Mammary epithelial cell (primary cell): ENCODE measurements at places on chromosomes 7 and 10. TPM values are rescaled to one million over a fixed set of nuclear protein-coding genes. Genes with fewer than 3 reads are reported as not detected.

DNA sequence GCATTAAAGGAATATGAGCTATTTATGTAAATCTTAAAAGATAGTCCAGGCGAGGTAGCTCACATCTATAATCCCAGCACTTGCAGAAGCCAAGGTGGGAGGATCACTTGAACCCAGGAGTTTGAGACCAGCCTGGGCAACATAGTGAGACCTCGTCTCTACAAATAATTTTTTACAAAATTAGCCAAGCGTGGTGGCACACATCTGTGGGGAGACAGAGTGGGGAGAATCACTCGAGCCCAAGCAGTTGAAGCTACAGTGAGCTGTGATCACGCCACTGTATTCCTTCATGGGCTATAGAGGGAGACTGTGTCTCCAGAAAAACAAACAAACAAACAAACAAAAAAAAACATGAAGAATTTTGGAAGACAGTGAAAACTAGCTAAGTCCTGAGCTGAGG, 28.4 kb downstream of the HERC4 start:
- no peak for DNase-seq

The SLC25A13 gene
- 23.2 and 31.5 TPM in 2 replicates for total RNA-seq

GRCh38 chr10:14535457-14536130, 204.9 kb upstream of the FRMD4A start:
- DNase-seq = no peak

DNA sequence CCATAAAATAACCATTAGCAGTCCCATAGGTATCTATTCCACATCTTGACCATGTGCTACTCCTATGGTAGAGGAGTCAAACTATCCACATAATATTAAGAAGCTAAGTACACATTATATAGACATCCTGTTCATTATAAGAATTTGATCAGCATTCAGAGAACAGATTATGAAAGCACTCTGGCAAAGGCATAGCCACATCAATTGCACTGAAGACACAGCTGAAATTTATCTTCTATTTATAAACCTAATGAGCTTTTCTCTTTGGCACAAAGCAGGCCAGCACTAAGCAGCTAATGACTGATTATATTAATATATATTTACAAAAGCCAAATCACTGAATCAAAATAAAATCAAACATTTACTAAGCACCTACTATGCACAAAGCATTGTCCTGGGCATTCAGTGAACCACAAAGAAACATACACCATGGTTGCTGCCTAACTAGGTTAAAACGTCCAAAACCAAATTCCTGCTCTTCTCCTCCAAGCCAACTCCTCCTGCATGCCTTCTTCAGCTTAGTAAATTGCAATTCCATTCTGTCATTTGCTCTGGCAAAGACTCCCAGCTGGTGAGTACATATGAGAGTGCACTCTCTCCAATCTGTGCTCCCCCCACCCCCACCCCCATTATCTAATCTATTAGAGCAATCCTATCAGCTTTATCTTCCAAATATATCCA, 122.6 kb upstream of the ASAH2 start:
- no peak for DNase-seq

The ITPRID1 gene
- not detected in 2 replicates for total RNA-seq

- no peak for DNase-seq
Measured at GRCh38 chr10:29530112-29530976, 104.4 kb downstream of the SVIL start.

DNA sequence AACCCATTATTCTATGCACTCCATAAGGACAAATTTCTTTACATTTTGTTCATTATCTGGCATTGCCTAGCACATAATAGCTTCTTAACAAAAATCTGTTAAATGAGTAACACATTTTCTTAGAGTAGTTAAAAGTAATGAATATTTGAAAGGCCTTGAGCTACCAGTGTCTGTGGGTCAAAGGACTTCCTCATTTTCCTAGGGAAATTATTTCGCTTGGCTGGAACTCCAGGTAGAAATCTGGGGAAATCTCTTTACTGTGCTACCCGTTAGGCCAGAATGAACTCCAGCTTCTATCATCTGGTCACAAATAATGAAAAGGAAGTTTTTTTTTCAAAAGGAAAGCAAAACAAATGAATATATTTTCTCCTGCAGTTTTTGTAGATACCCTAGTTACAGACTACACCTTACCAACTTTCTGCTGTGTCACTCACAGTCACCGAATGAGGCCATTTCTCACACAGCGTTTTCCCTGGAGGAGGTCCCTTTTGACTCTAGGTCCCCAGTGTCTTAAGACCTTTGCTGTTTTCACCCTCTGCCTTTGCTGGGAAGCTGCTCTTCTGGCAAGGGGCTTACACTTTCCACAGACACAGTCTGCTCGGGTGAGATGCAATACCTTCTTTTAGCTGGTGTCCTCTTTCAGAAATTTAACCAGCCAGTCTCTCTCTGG, 1.6 kb downstream of the SAMD9L start:
- DNase-seq = no peak

DNA sequence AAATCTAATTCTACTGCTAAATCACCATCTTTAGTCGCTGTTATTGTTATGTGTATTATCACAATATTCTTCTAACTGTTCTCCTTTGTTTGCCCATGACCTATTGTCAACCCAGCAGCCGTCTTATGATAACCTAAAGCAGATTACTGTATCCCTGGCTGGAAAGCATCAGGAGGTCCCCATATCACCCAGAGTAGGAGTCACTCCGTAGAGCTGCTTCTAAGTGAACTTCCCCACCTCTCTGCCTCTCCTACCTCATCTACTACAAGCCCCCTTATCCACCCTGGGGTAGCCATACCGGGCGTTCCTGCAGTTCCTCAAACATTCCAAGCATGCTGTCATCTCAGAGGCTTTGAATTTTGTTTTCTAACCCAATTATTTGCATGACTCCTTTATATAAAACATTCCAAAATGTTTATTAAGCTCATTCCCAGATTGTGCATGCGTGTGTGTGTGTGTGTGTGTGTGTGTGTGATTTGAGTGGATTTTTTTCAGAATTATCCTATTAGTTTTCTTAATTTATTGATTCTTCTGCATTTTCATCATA, 39.7 kb downstream of the POU6F2 start:
- no peak for DNase-seq

DNA sequence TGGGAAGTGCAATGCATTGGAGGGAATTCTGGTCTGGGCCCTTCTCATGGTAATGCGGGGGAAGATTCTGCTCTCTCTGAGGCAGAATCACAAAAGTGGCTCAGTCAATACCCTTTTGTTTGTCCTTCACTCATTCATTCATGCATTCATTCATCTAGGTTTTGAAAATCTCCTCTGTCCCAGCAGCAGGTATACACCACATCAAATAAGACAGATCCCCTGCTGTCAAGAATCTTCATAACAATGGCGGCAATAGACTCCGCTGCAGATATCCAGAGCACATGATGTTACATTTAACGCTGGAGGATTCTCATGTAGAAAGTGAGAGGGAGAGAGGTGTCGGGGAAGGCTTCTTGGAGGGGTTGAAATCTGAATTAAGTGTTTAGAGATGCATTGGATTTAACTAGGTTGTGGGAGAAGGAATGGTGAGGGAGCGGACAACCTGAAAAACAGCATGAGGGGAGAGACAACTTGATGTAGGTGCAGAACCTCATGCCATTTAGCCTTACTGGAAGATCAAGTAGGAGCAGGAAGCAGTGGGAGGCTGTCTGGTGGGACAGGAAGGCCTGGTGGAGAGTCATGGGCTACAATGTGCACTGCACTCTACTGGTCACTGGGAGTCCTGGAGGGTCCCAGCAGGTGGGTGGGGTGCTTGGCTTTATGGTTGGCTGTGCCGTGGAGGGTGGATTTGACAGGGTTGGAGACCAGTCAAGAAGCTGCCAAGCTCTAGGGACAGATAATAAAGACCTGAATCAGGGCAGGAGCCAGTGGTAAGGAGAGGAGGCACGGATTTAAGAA, 5.2 kb upstream of the FAM180A start:
- no peak for DNase-seq

- no peak for DNase-seq
Measured at GRCh38 chr10:132599732-132600131, 62.1 kb downstream of the INPP5A start.

The OR2A1 gene
- total RNA-seq = 0.17 TPM

DNA sequence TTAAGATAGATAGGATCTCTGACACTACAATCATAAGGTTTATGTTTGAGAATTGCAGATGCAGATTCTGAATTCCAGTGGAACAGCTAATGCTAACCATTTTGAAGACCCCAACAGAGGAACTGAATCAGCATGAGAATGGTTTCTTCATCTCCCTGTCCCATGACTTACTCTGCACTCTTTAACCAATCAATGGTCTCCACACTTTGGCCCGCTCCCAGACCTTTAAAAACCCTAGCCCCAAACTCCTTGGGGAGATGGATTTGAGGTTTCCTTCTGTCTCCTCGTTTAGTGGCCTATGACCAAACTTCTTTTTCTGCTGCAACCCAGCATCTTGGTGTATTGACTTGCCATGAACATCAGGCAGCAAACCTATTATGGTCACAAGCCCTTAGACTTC, 804.9 kb downstream of the LRMDA start:
- no peak for DNase-seq

DNA sequence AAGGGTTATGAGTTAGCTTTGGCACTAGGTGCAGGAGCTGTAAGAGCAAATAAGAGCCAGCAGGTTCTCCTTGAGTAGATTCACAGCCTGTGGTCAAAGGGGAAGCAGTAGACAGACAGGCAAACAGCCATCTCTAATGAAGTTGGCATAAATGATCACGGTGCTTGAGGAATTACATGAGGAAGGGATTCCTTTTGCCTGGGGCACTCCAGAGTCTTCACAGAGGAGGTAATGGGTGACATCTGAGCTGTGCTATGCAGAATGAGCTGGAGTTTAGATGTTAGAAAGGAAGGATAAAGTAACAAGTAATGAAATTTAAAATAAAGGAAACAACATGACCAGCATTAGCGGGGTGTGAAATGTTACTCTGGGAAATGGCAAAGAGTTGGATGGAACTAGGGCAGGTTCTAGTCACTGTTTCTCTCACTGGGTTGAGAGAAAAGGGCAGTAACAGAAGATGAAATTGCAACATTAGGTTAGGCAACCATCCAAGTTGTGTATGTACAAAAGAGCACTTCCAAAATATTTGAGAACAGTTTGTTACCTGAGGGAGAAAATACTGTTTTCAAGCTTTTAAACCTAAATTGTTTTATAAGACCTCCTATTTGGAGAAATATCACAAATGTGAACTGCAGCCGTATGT, 613.8 kb downstream of the PHTF2 start:
- no peak for DNase-seq

DNA sequence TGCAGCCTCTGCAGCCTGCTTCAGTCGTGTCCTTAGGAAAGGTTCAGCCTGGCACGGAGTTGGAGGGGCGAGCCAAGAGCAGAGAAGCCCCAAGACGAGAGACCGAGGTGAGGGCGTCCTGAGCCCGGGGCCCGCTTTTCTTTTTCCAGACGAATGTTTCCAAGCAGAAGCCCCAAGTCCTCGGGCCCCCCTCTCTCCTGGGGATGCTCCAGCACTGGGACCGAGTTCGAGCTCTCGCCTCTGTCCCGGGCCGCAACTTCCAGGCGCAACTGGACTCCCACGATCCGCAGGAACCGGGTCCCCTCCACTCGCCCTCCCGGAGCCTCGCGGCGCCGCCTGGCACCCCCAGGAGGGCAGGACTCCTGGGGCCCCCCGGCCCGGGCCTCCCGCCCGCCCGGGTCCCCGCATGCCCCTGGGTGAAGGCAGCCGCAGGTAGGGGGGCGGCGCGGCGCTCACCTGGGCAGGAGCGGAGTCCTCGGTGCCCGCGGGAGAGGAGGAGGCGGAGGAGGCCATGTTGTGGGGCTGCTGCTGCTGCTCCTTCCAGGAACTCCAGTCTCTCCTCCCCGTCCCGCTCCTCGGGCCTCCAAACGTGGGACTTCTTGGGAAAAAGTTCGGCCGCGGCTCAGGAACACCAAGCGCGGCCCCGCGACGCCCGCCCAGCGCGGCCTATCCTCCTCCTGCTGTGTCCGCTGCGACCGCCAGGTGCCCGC, 45.3 kb upstream of the CDK1 start:
- DNase-seq = peak; percentile 73

DNA sequence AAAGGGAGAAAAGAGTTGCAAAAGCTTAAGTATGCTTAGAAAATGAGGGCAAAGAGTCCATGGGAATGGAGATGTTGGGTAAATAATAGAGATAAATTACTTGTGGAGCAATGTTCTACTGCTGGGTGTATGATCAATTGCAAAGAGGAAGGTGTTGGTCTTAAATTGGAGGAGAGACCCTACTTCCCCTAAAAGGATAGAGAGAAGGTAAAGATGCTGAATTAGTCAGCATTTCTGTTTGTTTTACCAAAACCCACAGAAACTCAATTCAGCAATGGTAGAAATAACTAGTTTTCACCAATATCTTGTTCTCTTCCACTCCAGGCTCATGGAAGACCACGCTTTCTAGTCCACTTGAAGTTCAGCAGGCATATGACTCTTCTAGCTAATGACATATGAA, 32.1 kb downstream of the ASB4 start:
- no peak for DNase-seq

DNA sequence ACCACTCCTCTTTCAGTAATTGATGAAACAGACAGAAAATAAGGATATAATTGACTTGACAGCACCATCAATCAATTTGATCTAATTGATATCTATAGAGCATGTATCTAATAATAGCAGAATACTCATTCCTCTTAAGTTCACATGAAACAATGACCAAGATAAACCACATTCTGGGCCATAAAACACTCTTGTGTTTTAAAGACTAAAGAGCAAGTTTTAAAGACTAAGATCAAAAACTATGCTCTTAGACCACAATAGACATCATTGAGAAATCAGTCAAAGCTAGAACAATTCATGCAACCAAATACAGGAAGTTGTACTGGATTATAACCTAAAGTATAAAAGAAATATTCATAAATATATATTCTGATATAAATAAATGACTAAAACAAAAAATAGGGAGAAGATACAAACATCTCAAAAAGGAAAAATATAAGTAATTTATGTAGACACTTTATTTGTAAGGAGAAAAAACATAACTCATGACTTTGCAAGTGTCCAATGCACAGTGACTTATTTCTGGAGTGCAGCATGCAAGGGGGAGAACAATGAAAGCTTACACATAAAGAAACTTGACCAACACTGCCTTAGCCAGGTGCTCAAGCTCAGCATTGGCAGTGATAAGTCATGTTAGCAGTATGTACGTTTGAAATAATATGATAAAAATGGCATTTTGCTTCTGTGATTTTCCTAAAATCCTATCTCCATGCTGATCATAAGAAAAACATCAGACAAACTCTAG, 312.7 kb upstream of the IGFBP3 start:
- no peak for DNase-seq

- peak; percentile 75 for DNase-seq
Measured at GRCh38 chr10:126049759-126050700, 153.7 kb downstream of the FANK1 start.

The IPMK gene
- total RNA-seq = 8.7 TPM

- DNase-seq = no peak
Measured at GRCh38 chr7:35521941-35522340, 173.0 kb downstream of the HERPUD2 start.

DNA sequence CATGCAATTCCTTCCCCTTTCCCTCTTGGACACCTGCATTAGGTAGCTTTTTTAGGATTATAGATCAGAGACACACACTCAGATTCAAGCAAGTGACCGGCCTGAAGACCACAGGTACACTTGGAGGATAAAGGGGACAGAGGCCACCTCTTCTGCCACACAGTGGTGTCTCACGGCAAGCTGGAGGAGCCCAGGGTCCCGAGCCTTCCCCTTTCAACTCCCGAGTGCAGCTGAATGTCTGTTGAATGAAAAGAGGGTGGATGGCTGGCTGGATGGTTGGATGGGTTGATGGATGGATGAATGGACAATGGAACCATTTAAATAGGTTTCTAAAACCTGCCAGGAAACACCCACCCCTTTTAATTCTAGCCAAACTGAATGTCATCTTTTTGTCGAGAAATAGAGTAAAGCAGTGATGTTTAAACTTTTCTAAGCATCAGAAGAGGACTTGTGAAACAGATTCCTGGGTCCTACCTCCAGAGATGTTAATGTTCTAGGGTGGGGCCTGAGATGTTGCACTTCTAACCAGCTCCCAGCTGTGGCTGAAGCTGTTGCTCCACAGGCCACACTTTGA, 49.2 kb upstream of the ZMIZ1 start:
- no peak for DNase-seq
